ENCODE measurements at places on chromosomes 6 and 20. TPM values are rescaled to one million over a fixed set of nuclear protein-coding genes. Genes with fewer than 3 reads are reported as not detected.

DNA sequence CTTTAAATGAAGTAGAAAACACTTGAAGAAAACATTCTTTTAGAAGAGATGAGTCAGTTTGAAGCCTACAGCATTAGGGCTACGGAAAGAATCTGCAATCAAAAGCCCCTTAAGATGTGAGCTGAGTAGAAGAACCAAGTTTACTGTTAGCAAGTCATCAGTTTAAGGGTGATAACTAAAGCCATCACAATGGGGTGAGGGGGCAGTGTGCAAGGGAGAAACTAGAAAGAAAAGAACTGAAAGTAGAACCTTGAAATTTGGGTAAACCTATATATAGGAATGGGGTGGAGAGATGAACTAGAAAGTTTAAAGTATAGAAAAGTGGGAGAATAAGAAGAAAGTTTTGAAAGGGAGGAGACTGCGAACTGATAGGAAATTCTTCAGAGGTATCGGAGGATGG, 212.9 kb downstream of the COL19A1 start:
- no peak for DNase-seq

- DNase-seq = no peak
Measured at GRCh38 chr20:45051204-45052060, 49.5 kb downstream of the KCNS1 start.

DNA sequence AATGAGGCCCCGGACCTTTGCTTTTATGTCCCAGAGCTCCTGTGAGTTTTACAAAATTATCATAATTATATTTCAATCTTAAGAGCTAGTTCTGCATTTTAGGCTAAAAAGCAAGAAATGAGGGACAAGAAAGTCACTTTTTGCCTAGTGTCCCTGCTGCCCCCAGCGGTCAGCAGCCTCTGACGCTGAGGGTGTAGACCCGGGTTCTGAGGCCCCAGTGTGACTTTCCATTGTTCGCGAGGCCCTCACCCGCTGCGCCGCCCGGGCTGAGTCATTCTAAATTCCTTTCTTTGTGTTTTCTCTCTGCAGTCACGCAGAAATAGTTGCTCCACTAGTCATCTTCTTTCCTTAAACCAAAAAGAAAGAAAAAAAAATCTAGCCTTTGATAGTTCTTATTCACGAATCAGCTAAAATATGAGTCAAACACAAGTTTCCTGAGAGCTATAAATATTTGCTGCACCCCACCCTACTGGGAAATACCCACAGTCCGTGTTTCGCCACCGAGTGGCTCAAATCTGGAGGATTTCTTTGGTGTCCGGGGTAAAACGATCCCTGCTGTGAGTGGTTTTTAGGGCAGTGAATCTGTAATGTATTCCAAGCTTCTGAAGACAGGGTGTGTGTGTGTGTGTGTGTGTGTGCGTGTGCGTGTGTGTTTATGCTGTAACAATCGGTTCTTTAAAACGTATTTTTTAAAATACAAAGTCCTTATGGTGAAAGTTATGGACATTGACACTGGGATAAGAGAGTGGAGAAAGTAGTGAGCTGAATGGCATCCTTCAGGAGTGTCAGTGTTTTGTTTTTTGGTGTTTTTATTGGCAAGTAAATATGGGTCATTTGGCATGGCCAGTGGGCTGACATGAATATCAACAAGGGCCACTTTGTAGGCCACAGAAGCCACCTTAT, 59.7 kb upstream of the EEF1A1 start:
- peak; percentile 91 for DNase-seq

DNA sequence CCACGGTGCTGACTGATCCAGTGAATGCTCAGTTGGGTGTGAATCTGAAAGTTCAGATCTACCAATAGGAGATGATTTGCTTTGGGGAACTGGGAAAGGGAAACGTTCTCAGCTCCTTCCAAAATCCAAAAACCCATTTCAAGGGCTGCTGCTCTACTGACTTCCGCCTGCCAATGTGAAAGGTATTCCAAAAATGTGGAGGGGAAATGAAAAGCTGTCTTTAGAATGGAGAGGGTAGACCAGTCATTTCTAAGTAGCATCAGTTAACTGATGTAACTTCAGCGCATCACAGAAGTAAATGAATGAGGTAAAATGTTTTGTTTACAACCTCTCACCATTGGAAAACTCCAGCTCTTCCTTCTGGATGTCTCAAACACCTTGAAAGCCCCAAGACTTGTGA, 19.6 kb upstream of the EYA2 start:
- DNase-seq = no peak

DNA sequence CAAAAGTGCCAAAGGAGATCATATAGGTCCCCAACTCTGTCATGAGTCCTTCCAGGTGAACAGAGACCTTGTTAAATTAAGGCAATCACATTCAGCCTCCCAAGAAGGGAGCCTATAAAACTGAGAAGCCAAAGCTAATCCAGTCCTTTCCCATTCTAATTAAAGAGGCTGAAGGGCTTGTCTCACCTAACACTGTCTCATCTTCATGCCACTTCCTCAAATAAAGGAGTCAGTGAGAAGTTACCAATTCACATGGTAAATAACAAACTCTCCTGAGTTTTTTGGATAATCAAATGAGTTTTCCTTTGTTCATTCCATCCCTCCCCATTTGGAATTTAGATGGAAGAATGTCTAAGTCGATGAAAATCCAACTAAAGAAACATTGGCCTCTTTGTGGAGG, 242.8 kb downstream of the UST start:
- DNase-seq = no peak

- no peak for DNase-seq
Measured at GRCh38 chr6:125988280-125988679, 1.9 kb downstream of the TRMT11 start.

DNA sequence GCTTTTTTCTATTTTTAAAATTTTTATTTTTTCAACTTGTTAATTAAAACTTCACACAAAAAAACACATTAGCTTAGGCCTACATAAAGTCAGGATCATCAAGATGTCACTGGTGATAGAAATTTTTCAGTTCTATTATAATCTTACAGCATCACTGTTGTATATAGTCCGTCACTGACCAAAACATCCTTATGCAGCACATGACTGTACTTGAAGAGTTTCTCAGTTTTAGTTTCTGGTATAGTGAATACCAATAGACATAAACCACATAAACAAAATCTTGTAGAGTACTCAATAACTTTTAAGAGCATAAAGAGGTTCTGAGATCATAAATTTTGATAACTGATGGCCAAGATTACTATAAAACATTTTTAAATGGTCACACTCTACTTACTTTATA, 71.8 kb downstream of the ASCC3 start:
- DNase-seq = no peak

The ACOT8 gene
- polyA plus RNA-seq = 49.3 TPM

The CLIC5 gene
- 1.3 TPM for polyA plus RNA-seq

The MAD2L1BP gene
- polyA plus RNA-seq = 26.2 TPM

The ZCCHC3 gene
- 11.5 TPM for polyA plus RNA-seq

The ALDH5A1 gene
- polyA plus RNA-seq = 4.7 TPM
